ENCODE measurements at places on chromosomes 7 and 10.

DNA sequence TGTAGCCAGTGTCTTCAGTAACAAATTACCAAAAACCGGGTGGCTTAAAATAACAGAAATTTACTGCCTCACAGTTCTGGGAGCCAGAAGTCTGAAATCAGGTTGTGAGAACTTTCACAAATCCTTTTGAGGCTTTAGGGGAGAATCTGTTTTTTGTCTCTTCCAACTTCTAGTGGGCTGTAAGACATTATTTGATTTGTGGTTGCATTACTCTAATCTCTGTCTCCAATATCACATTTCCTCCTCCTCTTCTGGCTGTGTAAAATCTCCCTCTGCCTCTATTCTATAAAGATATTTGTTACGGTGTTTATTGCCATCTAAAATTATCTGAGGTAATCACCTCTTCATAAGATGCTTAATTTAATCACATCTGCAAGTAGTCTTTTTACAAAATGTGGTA, 1039.6 kb upstream of the LRRN3 start:
- no peak for DNase-seq

GRCh38 chr10:77011874-77012811, 625.5 kb downstream of the KCNMA1 start:
- no peak for DNase-seq

DNA sequence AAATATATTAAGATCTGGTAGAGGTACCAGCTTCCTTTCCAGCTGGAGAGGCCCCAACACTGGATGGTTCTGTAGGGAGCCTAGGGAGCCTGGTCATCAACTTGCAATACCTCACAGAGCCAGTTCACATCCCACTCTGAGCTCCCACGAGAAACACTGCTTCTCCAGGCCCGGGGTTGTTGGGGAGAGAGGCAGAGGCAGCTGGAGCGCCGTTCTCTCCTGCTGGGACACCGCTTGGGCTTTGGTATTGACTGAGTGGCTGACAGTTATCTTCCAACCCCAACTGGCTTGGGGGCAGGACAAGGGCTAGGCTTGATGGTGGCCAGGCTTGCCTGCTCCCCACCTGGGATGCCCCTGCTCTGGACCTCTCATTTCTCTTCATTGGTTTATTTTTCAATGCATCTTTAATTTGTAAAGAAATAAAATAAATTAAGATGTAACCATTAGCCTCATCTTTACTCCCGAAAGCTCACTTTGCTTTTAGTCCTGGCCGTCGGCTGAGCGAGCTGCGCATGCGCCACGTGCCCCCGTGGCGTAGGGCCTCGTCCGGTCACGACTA, 10.0 kb upstream of the CHCHD1 start:
- DNase-seq = peak; percentile 96

DNA sequence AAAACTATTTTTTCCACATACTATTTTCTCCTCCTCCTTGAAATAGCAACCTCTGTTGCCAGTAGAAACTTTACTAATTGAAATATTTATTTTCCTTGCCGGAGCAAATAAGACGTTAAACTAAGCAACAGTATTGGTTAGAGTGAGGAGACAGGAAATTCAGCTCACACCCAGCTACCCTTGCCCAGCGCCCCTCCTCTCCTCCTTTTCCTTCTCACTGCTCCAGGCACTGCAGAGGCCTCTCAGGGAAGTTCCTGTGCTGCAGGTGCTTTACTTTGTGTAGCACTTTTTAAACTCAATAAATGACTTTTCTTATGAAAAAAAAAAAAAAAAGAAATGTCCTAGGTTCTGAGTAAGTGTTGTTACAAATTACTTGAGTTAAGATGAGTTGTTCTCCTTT, 134.0 kb downstream of the SEMA3E start:
- no peak for DNase-seq

DNA sequence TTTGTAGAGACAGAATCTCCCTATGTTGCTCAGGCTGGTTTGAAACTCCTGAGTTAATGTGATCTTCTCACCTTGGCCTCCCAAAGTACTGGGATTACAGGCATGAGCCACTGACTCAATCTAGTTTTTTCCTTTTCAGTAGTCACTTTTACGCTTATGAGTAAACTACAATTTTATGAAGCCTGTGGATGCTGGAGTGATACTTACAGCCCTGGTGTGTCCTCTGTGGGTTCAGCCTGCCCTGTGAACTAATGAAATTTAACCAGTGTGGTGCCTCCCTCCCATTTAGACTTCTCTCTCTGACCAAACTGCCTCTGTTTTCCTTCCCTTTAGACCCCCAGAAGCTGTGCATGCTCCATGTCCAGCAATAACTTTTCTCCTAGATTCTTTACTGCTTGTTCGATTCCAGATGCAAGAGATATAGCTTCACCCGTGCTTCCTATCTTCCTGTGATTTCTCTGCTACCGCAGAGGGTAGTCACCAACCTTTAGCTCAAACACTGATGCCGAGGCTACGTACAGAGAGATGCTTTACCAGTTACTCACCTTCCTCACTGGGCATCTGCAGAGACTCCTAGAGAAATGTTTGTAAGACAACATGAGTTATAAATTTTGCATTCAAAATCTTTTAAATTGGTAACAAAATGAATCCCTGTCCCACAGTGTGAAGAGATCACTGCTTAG, 90.8 kb downstream of the KIAA1217 start:
- DNase-seq = no peak

GRCh38 chr10:119750391-119751230, 24.8 kb downstream of the INPP5F start:
- peak; percentile 48 for DNase-seq

- DNase-seq = no peak
These were observed 197.9 kb downstream of the IMMP2L start for GRCh38 chr7:111364413-111364812.

GRCh38 chr10:128471151-128471550, 344.9 kb upstream of the MKI67 start:
- no peak for DNase-seq

- no peak for DNase-seq
These were observed 15.1 kb upstream of the GATA3 start for GRCh38 chr10:8039321-8039881.

GRCh38 chr7:132800522-132800921, 224.3 kb upstream of the PLXNA4 start:
- no peak for DNase-seq

DNA sequence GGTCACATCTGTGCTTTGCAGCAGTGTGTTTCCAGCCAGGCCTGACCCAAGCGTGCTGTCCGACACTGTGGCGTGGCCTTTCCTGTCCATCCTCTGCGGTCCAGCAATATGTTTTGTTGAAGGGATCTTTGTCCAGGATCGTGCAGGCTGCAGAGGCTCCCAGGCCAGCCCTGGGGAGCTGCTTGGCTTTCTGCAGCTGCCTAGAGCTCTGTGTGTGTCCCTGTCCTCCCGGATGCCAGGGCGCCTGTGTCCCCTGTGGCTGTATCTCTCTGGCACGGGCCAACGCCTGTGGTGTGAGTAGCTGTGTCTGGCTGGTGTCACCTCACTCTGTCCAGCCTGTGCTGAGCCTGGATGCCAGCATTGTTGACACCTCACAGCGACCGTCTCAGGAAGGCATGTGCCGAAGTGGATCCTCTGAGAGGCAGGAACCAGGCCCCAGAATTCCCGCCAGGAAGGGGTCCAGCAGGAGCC, 94.5 kb downstream of the INPP5A start:
- DNase-seq = peak; percentile 89

- no peak for DNase-seq
These were observed 985.9 kb upstream of the ZNF722 start for GRCh38 chr7:63012633-63013183.

GRCh38 chr10:130888493-130888892, 423.0 kb downstream of the TCERG1L start:
- DNase-seq = no peak

GRCh38 chr10:45591280-45591679, 81.3 kb downstream of the ZFAND4 start:
- DNase-seq = no peak

GRCh38 chr10:27319752-27320431, 79.3 kb upstream of the ACBD5 start:
- DNase-seq = peak; percentile 60

Measured in left ventricle myocardium superior (tissue), 1 donor.